Activated CD4-positive, alpha-beta T cell treated with anti-CD3 and anti-CD28 coated beads for 36 hours (primary cell): ENCODE measurements at places on chromosomes 7 and 10. TPM values are rescaled to one million over a fixed set of nuclear protein-coding genes. Genes with fewer than 3 reads are reported as not detected.

- no peak for DNase-seq
Measured at GRCh38 chr7:11300241-11300640, 326.6 kb downstream of the PHF14 start.

- DNase-seq, result no peak
Measured at GRCh38 chr7:6382817-6383216, 64.9 kb downstream of the DAGLB start.

DNA sequence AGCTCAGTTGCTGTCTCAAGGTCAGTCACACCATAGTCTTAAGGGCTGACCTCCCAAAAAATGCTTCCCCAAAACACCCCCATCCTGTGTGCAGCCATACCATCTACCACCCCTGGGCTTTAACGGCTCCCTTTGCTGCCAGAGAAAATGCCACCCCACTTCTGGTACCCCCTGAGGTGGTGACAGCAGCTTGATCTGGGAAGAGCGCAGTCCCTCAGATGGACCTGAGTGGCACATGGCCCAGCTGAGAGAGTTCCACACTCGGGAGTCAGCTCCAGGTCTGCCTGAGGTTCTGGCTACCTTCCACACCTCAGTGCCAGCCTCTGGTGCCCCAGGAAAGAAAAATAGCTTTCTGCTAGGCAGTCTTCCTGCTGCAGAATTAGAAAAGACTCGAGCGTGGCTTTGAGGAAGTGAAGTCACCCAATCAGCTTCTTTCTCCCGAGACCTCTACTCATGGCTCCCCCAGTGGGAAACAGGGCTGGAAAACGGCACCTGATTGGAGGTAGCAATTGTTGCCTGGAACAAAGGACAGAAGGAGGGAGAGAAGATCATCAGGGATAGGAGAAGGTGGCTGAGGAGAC, 151.7 kb downstream of the ARHGAP21 start:
- DNase-seq, result no peak

DNA sequence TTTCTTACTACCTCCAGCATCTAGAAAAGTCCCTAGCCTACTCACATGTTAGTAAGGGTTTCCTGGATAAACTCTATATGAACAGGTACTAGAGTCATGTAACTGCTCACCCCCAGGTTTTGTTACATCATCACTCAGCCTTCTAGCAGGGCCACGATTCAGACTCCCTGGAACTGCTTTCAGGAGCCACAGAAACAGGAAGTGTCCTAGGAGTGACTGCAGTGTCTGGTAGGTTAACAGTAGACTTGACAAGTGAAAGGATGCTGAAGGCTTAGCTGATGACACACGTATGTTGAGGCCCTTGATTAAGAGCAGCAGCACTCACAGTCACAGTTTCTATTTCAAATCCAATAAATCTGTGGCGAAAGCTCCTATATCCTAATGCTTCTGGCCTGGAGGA, 101.2 kb downstream of the DNMBP start:
- peak; percentile 34 for DNase-seq

DNA sequence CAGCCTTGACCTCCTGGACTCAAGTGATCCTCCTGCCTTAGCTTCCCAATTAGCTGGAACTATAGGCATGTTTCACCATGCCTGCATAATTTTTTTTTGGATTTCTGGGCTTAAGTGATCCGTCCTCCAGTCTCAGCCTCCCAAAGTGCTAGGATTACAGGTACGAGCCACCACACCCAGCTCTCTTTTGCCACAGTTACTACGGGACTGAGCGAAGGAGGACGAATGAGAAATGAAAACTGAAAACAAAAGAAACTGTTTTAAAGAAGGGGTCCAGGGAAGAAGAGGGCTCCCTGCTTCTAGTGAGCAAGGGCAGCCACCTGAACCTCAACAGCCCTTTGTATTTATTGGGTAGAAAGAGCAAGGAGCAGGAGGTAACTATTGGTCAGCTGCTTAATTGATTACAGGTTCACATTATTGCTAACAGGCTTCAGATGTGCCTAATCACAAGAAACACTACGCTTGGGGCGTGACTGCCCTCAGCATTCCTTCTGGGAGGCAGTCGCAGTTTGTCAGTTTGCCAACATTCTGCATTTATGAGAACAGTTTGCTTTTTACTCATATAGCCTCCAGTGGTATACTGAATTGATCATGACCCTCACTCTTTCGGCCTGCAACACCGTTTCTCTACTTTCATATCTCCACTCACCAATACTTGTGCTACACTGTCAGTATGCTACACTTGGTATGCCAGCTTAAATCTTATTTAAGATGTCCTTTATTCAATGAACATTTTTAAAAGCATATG, 676.8 kb downstream of the DNAJB9 start:
- DNase-seq, result no peak

- DNase-seq, result no peak
Measured at GRCh38 chr7:149197675-149198074, 2.3 kb downstream of the ZNF282 start.

- DNase-seq, result no peak
Measured at GRCh38 chr10:126599949-126600682, 70.4 kb downstream of the C10orf90 start.

- DNase-seq, result no peak
Measured at GRCh38 chr7:111486472-111487142, 75.7 kb downstream of the IMMP2L start.

DNA sequence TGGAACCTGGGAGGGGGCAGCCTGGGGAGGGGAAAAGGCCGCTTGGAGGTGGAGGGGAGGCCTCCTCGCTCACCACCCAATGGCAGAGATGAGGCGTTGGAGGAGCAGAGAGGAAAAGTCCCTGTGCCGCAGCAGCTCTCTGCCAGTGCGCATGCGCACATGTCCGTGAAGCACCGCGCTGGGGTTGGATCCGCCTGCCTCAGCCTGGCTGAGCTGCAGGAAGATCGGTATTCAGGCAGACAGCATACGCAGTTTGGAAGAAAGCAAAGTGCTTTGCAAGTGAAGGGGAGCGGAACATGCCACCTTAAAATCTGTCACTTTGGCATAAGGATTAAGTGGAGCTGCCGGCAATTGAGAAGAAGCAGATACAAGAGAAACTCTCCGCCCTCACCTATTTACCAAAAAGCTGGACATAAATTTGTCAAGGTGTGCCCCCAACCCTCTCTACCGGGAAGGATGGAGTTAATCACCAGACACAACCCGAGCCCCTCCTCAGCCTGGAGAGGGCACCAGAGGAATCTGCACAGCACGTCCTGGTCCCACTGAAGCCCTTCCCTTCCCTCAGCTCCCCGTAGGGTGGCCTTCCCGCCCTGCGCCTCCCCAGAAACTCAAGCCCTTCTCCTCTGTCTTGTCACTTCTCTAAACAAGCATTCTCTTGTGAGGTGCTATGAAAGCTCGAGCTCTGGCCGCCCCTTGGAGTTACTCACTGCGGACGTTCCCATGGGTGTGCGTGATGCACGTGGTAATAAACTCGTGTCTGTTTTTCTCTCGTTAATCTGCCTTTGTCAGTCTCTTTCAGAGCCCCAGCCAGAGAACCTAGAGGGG, 32.2 kb upstream of the TMEM72 start:
- peak; percentile 87 for DNase-seq

DNA sequence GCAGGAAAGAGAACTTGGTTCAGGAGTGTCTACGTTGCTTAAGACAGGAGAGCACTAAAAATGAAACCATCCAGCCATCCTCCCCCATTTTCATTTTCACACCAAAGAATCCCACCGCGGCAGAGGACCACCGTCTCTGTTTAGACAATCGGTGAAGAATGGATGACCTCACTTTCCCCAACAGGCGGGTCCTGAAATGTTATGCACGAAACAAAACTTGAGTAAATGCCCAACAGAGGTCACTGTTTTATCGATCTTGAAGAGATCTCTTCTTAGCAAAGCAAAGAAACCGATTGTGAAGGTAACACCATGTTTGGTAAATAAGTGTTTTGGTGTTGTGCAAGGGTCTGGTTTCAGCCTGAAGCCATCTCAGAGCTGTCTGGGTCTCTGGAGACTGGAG, 1.4 kb upstream of the IL6 start:
- no peak for DNase-seq

- DNase-seq, result no peak
Measured at GRCh38 chr10:17199351-17199804, 2.1 kb downstream of the TRDMT1 start.

DNA sequence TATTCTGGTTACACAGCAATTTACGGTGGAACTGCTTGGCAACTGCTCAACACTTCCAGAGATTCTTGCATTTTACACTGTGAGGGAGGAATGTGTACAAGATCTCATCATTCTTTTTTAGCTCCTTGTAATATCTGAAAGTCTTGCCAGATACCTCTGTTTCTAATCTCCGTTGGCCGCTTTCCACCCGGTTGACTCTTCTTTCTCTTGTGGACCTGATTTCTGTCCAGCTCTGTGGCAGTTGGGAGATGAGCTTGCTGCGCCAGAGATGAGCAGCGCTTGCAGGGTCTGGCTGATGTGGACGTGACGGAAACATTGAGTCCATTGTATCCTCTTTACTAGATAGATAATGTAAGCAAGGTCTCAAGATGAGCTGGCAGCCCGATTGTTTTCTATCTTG, 27.6 kb downstream of the SPAG6 start:
- no peak for DNase-seq

GRCh38 chr10:28797904-28798371, 120.6 kb downstream of the BAMBI start:
- no peak for DNase-seq

GRCh38 chr7:96910486-96910885, 94.9 kb upstream of the DLX6 start:
- DNase-seq, result no peak

GRCh38 chr7:85196696-85197095, 9.8 kb upstream of the SEMA3D start:
- DNase-seq, result no peak

DNA sequence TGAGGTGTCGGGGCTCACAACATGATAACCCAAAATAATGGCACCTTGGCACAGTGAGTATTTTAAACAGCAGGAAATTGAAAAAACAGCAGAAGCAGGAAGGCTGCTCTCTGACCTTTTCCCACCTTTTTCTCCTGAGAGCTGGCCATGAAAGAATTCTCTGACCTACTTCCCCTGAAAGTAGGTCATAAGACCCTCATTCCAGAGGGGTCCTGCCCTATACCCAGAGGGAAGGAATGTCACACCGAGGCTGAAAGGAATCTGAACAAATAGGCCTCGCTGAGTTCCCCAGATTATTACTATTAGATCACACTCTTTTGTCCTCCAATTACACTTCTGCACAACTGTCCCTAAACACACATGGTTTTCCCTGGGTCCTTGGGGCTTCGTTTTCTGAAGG, 18.8 kb downstream of the CPVL start:
- DNase-seq, result no peak

DNA sequence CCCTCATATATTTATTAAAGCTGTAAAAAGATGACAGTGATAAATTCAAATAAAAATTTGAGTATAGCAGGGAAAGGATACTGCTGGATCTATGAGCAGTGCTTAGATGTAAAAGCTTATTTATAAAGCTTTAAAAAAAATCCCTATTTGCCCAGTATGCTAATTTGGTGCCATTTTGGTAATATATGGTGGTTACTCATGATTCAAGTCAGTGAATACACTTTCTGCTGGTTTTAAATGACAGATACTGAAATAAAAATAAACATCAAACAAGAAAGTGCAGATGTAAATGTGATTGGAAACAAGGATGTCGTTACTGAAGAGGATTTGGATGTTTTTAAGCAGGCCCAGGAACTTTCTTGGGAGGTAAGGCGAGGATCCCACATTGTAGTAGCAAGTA, 134.4 kb upstream of the SAMD8 start:
- DNase-seq, result no peak

DNA sequence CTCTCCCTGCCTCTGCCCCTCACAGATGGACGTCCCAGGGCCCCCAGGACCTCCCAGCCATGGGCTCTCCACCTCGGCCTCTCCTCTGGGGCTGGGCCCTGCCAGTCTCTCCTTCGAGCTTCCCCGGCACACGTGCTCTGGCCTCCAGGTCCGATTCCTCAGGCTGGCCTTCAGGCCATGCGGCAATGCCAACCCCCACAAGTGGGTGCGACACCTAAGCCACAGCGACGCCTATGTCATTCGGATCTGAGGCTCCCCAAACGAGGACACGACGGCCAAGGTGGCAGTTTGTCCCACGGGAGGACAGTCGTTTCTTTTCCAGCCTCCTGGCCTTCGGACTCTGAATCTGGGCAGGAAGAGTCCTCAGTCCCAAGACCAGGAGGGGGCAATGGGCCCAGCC, 5.2 kb downstream of the AP4M1 start:
- no peak for DNase-seq

GRCh38 chr7:139799586-139799985, 21.8 kb upstream of the HIPK2 start:
- DNase-seq, result no peak

GRCh38 chr7:19574131-19574530, 134.7 kb downstream of the POLR1F start:
- no peak for DNase-seq

- no peak for DNase-seq
Measured at GRCh38 chr7:155340071-155340531, 42.4 kb downstream of the INSIG1 start.

- no peak for DNase-seq
Measured at GRCh38 chr10:84685047-84685660, 356.8 kb downstream of the CCSER2 start.

DNA sequence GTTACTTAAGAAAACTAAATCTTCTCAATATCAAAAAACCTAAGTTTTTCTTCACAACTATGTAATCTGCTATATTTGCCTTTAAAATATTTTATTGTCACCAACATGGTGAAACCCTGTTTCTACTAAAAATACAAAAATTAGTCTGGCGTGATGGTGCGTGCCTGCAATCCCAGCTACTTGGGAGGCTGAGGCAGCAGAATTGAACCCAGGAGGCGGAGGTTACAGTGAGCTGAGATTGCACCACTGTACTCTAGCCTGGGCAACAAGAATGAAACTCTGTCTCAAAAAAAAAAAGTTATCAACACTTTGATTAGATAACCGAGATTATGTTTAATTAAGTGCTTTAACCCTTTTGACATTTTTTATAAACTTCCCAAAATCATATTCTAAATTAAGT, 28.3 kb upstream of the CLDN4 start:
- no peak for DNase-seq

- DNase-seq, result peak; percentile 61
Measured at GRCh38 chr7:107201795-107202450, 33.1 kb downstream of the HBP1 start.

DNA sequence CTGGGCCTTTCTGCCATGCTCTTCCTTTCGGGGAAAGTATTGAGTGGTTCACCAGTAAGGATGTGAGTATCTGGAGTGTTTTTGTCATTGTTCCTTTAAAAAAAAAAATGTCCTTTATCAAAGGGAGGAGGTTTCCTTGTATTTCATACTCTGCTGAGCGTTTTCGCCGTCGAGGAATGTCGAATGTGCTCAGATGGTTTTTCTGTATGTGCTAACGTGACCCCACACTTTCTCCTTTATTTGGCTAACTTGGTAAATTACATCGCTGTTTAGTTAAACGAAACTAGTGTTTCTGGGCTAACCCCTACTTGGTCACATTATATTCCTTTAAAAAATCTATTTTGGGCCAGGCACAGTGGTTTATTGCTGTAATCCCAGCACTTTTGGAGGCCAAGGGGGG, 45.9 kb downstream of the INPP5A start:
- DNase-seq, result no peak

Gene ACTL6B
- total RNA-seq, result not detected

Gene HABP2
- not detected for total RNA-seq

Gene AMPH
- 0.07 TPM for total RNA-seq

Gene OR2A5
- not detected for total RNA-seq

Gene NKX2-3
- total RNA-seq, result not detected

Gene SPDYE1
- not detected for total RNA-seq

Gene WEE2
- not detected for total RNA-seq

Gene CD36
- total RNA-seq, result not detected

Gene OR6B1
- not detected for total RNA-seq
